ENCODE measurements at places on chromosomes 5 and 9. TPM values are rescaled to one million over a fixed set of nuclear protein-coding genes. Genes with fewer than 3 reads are reported as not detected.

Gene PCA3
- total RNA-seq = not detected

- no peak for DNase-seq
Observed at GRCh38 chr9:120532475-120532874, 47.5 kb downstream of the CDK5RAP2 start.

GRCh38 chr5:78666041-78666444 is 17.5 kb upstream of the LHFPL2 start:
- no peak for DNase-seq

DNA sequence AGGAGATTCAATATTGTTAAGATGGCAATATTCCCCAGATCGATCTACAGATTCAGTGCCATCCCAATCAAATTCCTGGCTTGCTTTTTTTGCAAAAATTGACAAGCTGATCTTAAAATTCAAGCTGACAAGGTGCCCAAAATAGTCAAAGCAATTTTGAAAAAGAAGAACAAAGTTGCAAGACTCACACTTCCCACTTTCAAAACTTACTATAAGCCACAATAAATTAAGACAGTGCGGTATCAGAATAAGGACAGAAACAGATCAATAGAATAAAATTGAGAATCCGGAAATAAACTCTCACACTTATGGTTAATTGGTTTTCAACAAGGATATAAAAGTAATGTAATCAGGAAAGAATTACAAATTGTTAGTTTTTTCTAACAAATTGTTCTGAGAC is 97.1 kb downstream of the NRG2 start:
- DNase-seq = no peak

Gene CYSRT1
- 0.67 TPM for total RNA-seq

All from Panc1 (cell line).